Panc1 (cell line): ENCODE measurements at places on chromosomes 6 and 20.

DNA sequence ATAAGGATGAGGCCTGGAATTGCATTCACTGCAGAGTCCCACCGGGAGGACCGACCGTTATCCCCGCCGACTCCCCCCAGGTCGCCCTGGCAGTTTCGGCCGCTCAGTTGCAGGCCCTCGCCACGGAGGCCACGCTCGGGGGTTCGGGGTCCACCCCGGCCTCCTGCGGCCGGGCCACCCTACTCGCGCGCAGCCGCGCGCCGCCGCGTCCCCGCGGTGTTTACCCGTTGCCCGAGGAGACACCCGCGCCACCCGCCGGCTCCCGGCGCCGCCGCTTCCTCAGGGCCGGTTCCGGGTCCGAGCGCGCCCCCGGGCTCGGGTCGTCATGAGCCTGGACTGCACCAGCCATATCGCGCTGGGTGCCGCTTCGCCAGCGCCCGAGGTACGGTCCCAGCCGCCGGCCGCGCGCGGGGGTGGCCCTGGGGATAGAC, at the start of gene CCDC170:
TSS of gene CCDC170 (plus strand) at position 214 of the 431 bp plus-strand sequence. CDS start at position 326, 112 bp downstream.
- DNase-seq: no peak

GRCh38 chr20:11246251-11246775, 572.5 kb upstream of the JAG1 start:
- DNase-seq: no peak

DNA sequence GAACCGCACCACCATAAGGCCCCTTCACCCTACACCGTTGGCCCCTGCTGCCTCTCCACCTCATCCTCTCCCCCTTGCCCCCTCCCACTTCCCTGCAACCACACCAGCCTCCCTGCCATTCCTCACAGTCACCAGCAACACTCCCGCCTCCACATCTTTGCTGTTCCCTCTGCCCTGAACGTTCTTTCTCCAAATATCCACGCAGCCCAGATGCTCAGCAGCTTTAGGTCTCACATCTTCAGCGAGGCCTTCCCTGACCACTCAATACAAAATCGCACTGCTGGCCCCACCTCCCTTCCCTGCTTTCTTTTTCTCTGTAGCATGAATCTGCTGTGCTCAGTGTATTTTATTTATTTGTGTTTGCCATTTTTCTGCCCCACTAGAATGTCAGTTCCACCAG, 20.5 kb downstream of the ITPR3 start:
- DNase-seq: no peak

GRCh38 chr6:57822896-57823358, 505.5 kb downstream of the PRIM2 start:
- DNase-seq: no peak

DNA sequence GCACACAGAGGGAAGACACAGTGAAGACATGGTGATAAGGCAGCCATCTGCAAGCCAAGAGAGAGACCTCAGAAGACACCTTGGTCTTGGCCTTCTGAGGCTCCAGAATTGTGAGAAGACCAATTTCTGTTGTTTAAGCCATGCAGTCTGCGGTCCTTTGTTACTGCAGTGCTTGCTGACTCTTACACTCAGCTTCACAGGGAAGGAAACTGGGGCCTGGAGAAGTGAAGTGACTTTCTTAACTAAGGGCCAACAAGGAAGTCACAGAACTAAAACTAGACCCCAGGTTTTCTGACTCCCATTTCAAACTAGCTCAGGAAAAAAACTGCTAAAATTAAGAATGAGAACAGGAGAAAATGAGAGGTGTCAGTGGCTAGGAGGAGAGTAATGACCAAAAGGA, 74.3 kb downstream of the TNFRSF21 start:
- DNase-seq: no peak

DNA sequence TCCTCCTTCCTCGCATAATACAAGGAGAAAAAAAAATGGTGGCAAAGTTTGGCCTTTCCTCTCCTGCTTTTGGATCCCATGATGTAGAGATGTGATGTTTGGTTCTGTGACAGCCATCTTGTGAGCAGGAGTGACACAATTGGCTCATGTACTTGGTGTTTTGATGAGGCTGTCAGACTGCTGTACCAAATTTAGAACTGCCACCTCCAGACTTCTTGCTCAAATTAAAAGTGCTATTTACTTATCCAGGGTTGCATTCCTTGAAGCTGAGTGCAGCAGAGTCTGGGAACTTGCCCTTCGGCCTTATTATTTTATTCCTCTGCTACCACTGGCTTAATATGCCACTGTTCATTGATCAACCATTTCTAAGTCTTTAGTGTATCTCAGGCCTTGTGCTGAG, 21.9 kb downstream of the BCAS1 start:
- DNase-seq: no peak

DNA sequence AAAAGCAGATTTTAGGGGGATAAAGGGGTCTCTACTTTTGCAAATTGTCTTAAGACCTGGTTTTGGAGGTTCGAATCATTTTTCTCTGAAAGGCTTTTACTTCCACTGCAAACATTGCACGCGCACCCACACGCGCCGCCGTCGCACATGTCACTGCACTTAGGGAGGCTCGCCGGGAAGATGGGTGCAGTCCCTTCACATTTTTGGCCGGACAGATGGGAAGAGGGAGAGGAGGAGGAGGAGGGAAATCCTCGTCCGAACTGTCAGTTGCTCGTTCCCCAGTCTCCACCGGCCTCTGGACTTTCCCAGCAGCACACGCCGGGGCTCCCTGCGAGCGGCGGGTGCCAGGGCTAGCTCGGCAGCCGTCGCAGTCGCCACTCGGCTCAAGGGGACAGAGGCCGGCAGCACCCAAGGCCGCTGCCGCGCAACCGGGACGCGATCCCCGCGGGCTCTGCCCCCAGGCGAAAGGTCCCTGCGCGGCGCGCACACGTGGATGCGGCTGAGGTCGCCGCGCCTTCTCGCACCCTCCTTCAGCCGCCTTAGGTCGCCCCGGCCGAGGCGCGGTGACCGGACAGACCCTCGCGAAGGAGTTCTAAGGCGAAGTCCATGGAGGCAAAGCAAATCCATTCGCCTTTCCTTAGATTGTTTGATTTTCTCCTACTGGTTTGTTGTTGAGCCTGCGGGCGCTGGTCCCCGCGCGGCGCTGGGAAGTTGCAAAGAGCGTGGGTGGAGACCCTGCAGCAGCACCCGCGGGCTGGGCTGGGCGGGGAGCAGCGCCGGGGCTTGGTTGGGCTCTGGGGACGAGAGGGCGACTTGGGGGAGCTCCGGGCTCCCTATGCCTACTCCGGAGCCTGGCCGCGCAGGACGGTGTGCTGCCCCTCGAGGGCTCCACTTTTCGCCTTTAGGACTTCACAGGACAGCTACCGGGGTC, 1.2 kb downstream of the MYB start:
- DNase-seq: no peak

DNA sequence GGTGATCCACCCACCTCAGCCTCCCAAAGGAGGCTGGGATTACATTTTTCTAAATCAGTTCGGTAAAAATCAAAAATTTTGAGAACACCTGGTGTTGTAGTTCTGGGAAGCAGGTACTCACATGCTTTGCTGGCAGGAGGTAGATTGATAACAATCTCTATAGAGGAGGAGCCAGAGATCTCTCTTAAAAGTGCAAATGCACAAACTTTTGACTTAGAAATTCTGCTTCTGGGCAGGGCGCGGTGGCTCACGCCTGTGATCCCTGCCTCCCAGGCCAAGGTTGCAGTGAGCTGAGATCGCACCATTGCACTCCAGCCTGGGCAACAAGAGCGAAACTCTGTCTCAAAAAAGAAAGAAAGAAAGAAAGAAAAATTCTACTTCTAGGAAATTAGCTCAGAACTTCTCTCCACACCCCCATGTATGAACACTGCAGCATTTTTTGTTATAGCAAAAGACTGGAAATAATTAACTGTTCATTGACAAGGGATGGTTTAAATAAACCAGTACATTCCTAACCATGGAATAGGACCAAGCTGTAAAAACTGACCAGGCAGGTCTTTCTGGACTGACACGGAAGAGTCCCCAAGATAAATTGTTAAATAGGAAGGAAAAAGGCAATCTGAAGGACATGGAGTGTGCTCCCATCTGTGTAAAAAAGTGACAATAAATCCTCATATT, 14.4 kb upstream of the TRIB3 start:
- no peak for DNase-seq

GRCh38 chr20:10250902-10251301, 32.3 kb downstream of the SNAP25 start:
- peak; percentile 89 for DNase-seq

DNA sequence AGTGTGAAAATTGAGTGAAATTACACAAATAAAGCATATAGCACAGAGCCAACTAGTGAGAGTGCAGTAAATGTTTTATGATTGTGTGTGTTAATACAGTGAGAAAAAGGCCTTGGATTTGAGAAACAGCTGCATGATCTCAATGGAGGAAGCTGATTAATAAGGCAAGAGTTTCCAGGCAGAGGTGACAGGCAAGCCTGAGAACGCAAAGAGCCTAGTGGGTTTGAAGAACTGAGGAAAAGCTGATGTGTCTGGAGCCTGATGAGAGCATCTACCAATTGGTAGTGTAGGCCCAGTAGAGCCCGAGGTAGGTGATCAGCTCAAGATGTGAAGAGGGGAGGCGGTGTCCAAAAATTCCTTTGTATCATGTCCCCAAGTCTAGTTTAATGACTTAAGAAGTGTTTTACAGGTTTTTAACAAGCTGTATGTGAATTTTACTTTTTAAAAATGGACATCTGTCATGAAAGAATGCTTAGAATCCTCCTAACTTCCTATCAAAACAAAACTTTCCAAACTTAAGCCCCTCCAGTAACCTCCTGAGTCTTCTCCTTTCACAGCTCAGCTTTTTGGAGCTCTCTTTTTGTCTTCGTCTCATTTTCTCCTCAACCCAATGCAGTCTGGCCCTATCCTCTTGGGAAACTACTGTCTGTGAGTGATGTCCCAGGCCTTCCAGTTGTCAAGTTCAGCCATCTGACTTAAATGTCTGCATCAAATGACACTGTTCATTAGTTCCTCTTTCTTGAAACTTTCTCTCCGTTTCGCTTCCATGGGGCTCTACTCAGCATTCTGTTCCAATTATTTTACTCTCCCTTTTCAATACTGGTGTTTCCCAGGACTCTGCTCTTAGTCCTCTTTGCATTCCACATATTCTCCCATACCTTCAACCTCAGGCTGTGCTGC, 1.2 kb downstream of the CDC40 start:
- DNase-seq: no peak

DNA sequence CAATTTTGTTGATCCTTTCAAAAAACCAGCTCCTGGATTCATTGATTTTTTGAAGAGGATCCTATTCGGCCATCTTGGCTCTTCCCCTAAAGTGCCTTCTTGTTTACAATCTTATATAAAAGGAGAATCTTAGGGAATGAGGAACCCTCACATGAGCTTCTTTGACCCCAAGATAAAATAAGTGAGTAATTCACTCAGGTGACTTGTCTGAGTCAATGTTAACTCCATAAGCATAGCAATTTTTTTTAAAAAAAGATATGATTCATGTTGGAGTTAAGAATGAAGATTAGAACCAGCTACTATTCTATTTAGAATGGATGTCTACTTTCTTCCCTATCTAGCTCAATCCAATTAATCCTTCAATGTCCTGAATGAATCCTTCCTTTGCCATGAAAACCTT, 21.0 kb downstream of the WASF1 start:
- no peak for DNase-seq

- DNase-seq: no peak
Measured at GRCh38 chr20:22568872-22569344, 15.5 kb downstream of the FOXA2 start.

DNA sequence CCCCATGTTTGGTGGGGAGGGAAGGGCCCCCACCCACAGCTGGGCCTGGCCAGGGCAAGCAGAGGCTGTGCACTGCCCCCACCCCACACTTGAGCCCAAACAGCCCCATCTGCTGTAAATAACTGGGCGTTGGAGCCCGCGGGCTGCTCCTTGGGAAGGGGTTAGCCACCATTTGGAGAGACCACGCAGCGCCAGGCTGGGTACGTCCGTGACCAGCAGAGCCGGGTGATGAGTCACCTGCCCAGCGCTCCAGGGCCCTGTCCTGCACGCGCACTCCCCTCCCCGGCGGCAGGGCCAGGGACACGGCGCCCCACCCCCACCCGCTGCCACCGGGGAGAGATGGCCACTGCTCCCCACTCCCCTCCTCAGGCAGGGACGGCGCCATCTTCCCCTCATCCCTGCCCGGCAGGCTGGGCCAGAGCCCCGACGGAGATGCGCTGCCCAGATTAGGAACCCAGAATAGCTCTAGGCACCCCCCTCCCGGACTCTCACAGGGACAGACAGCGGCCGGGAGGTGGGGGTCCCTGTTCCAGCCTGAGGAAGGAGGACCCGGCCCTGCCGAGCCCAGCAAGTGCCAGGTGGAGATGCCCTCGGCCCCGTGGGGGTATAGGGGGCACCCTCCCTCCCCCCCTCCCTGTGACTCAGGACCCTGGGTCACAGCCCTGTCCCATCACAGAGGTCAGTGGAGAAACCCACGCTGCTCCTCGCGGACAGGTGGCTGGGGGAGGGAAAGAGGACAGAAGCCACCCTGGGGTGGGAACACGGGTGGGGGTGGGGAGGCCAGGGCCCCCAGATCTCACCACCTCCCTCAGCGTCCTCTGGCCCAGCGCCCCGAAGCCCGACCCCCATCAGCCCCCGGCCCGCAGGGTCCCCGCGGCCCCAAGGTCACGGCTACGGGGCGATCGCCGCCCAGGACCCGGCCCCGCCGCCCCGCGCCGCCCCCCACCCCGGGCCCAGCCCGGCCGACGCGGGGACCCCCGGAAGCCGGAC, 642 bp downstream of the EEF1A2 start:
- DNase-seq: no peak

DNA sequence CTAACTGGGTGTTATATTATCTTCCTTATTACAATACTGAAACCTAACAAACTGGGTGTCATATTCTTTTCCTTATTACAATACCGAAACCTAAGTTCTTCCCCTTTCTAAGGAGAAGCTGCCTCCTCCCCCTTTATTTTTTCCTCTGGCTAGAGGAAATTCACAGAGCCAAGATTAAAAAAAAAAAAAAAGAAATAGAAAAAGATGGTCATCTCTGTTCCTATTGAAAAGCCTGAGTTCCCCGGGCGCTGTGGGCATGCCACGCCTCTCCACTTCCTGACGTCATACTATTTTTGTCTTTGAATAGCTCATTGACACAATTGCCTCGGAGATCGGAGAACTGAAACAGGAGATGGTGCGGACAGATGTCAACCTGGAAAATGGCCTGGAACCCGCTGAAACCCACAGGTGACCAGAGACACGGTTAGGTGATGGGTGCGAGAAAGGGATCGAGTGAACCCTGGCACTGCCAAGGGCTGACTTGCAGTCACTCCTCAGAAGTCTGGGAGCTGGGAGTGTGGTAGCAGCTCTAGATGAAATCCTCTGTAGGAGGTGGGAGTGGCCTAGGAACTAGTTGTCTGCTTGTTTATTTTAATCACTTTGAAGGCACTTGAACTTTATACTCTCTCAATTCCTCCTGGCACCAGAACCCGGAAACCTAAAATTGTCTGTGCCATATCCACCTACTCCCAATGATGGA, 82.2 kb upstream of the NAA20 start:
- no peak for DNase-seq

DNA sequence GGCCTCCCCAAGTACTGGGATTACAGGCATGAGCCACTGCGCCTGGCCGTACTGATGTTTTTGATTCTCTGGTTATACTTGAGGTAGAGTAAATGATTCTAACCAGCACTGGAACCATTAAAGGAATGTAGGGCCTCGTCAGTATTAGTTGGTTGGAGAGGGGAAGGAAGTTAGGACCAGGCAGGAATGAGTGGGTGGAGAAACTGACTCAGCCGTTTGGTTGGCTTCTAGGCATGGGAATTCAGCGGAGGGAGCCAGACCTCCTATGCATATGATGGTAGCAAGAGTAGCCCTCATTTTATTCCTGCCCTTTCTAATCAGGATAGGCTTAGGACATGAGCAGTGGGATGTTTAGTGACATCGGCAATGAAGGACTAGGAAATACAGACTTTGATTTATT, 19.0 kb upstream of the SERINC3 start:
- no peak for DNase-seq

- no peak for DNase-seq
Measured at GRCh38 chr6:149173222-149173621, 144.3 kb upstream of the TAB2 start.
